ENCODE measurements at places on chromosomes 2 and 18. TPM values are rescaled to one million over a fixed set of nuclear protein-coding genes. Genes with fewer than 3 reads are reported as not detected.

GRHL1 gene
- 4.3 TPM for total RNA-seq

LINC00305 gene
- not detected for total RNA-seq

SNTG2 gene
- total RNA-seq: 1.1 TPM

CYS1 gene
- 7.9 TPM for total RNA-seq

NT5C1B gene
- not detected for total RNA-seq

UPP2 gene
- total RNA-seq: not detected

ARHGAP15 gene
- total RNA-seq: 19.7 TPM

C18orf32 gene
- total RNA-seq: 68.8 TPM

DYNAP gene
- not detected for total RNA-seq

VWA3B gene
- 5.2 TPM for total RNA-seq

ADAM23 gene
- 3.5 TPM for total RNA-seq

EGR4 gene
- total RNA-seq: not detected

CKAP2L gene
- 2.0 TPM for total RNA-seq

ATIC gene
- total RNA-seq: 69.2 TPM

HOXD9 gene
- total RNA-seq: not detected

MYO5B gene
- total RNA-seq: 25.4 TPM

PLGLB2 gene
- total RNA-seq: 7.1 TPM

Measured in upper lobe of left lung (tissue), 6 donors.